SW 1271 (cell line): ENCODE measurements at places on chromosomes 12 and 14.

GRCh38 chr14:48229091-48229490 lies 553.7 kb upstream of the MDGA2 start:
- no peak for DNase-seq

- peak; percentile 97 for DNase-seq
Measured at GRCh38 chr12:48956279-48957140, 777 bp downstream of the ARF3 start.

DNA sequence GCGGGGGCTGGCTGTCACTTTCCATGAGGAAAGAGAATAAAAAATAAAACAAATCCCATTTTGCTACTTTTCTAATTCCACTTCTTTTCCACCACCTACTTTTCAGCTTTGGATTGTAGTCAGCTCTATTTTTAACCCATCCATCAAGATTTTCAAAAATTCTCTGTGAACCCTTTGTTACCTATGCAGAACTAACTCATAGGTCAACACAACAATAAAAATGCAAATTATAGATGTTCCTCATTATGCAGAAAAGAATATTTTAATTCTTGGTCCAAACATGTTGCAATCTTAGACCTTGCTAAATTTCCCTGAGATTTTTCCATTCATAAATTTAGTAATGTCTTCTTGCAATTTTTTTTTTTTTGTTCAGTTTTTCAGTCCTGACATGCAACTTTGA lies 454.5 kb downstream of the ADAMTS20 start:
- no peak for DNase-seq

- no peak for DNase-seq
Measured at GRCh38 chr12:68139941-68140340, 19.6 kb downstream of the IFNG start.

- no peak for DNase-seq
Measured at GRCh38 chr12:110578694-110579534, 4.2 kb downstream of the PPTC7 start.

DNA sequence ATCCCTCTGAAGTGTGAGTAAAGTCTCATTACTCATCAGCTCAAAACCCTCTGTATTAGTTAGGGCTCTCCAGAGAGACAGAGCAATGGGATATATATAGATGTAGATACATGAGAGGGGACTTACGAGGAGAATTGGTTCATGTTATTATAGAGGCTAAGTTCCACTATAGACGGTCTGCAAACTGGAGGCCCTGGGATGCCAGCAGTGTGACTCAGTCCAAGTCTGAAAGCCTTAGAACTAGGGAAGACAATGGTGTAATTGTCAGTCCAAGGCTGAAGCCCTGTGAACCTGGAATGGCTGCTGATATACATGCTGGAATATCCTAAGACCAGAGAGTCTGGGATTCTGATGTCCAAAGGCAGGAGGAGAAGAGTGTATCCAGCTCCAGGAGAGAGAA lies 57.3 kb upstream of the CEP83 start:
- no peak for DNase-seq

GRCh38 chr12:26150736-26151450 lies 26.1 kb upstream of the BHLHE41 start:
- no peak for DNase-seq
